ENCODE measurements at places on chromosomes 3 and 15.

DNA sequence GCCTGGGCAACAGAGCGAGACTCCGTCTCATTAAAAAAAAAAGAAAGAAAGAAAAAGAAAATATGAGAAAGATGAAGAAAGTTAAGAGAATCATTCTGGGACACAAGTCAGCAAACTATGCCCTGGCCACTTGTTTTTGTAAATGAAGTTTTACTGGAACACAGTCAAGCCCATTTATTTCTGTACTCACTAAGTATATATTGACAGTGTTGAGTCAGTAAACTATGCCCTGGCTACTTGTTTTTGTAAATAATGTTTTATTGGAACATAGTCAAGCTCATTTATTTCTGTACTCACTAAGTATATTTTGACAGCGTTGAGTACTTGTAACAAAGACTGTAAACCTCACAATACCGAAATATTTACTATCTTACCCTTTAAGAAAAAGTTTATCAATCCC, 42.2 kb upstream of the SIN3A start:
- no peak for DNase-seq

- DNase-seq = no peak
These were observed 59.6 kb downstream of the COL6A6 start for GRCh38 chr3:130576375-130577266.

DNA sequence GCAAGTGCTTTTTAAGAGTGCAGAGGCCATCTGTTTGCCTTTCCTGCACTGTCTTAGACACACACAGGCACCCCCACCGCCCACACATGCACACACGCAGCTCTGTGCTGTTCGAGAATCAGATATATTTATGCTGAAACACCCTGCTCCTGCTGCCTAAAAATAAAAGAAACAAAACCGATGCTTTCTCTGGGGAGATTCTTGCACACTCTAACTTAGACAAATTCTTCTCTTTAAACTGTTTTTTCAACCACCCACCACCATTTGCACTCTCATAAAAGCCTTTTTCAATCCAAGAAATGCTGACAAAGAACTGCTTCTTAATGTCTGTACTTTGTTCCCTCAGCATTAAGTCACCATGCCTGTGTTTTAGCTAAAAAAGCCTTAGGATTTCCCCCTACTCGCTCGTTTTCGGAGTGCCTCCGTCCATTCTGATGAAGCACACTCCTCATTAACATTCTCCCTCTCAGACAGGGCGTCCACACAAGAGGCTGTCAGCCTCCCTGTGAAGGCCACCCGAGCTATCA, 26.2 kb downstream of the SLC12A8 start:
- DNase-seq = no peak

- no peak for DNase-seq
These were observed 30.9 kb upstream of the CLK3 start for GRCh38 chr15:74584779-74585178.

- DNase-seq = no peak
These were observed 48.1 kb downstream of the CFAP20DC start for GRCh38 chr3:59001675-59002074.

DNA sequence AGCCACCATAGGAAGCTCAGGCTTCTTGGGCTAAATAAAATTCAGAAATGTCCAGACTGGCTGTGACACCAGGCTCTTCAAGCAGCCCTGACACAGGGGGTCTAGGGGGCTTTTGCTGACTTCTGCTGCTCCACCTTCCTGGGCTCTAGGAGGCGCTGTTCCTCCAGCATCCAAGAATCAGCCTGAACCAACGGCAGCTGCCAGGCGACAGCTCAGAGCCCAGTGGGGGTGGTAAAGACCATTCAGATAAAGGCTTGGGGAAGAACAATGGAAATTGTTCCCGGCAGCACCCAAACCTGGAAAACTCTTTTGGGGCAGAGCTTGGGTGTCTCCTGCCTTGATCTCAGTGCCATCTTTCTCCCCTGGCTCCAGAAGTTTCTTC, 21.6 kb upstream of the PSTPIP1 start:
- no peak for DNase-seq

DNA sequence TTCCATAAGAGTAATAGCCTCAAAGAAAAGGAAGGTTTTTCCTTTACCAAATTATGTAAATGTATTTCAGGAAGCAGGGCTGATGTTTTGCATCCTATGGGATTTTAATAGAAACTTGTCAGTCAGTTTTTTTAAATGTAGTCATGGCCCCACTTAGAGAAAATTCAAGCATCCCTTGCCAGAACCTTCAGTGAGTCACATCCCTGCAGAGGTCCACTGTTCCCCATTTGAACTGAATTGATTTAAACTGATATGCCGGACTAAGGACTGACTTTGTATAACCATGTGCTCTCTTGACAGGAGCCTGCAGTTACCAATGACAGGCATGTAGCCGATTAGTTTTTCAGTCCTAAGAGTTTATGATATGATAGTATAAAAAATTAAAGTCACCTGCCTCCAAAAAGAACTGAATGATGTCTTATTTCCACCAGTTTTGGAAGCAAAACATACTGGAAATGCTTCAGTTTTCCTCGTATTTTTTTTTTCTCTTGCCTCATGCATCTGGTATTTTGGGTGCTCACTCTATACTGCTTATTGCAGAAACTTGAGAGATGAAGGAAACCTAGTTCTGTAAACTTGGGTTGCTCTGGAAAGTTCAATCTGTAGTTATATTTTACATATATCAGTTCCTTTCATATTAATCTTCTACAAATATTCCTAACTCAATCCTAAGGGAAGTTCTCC, 30.7 kb downstream of the LRTM1 start:
- DNase-seq = no peak

GRCh38 chr3:156676768-156677479, 2.5 kb downstream of the TIPARP start:
- no peak for DNase-seq

- no peak for DNase-seq
These were observed 18.7 kb downstream of the MGLL start for GRCh38 chr3:127803619-127804018.

DNA sequence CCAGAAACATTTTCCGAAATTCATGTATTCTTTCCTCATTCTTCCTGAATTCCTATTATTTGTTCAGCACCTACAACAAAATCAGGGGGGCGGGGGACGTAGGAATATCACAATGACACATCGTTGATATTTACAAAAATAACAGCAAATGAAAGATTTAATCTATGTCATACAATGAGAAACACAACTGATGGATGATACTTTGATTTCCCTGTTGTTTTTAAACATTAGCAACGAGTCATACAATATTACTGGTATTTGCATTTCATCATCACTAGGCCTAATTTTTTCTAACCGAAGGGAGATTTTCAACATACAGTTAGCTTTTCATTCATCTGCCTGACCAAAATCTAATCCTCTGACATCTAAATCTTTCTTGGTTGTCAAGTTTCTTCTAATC, 45.3 kb upstream of the INO80 start:
- DNase-seq = no peak

DNA sequence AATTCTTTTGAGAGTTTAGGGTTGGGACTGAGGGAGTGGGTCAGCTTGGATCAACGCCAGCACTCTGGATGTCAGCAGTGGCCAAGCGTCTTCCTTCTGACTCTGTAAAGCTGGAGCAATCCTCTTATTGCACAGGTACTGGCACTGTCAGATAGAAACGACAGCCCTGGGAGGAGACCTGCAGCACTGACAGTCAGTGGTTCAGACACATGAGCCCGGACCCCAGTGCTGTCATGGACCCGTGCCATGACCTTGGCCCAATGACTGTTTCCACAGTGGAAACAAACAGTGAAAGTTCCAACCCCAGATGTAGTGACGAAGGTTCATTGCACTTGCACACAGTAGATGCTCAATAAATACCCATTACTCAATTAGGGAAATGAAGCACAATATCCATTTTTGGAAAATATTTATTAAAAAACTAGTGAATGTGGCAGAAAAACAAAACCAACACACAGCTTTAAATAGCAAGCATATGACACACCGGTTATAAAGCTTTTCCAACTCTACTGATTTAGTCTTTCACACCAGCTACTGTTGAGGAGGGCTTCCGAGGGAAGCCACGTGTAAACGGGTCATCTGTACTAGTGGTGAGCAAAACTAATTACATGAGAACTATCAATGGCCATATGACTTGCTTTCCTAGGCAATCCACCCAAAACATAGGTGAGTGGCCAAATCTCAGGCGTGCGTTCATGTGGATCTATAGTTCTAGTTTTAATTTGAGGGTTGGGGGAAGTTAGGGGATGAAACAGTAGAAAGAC, 22.1 kb downstream of the SIAH2 start:
- DNase-seq = no peak

DNA sequence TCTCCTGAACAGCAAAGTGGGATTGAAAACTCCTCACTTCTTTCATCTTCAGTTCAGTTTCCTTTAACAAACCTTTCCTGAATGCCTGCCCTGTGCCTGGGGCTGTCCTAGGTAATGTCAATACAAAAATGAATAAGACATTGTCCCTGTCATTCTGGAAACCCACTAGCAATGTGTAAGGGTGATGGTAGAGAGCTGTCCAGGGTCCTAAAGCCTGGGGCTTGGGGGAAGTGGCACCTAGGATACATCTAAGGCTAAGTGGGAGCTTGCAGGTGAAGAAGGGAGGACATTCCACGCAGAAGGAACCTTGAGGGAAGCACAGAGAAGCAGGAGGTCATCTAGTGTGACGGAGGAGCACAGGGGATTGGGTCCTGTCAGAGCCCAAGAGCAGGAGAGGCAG, 212.7 kb upstream of the PPP2R3A start:
- DNase-seq = no peak

- no peak for DNase-seq
These were observed 50.4 kb downstream of the ADAM10 start for GRCh38 chr15:58698887-58699641.

DNA sequence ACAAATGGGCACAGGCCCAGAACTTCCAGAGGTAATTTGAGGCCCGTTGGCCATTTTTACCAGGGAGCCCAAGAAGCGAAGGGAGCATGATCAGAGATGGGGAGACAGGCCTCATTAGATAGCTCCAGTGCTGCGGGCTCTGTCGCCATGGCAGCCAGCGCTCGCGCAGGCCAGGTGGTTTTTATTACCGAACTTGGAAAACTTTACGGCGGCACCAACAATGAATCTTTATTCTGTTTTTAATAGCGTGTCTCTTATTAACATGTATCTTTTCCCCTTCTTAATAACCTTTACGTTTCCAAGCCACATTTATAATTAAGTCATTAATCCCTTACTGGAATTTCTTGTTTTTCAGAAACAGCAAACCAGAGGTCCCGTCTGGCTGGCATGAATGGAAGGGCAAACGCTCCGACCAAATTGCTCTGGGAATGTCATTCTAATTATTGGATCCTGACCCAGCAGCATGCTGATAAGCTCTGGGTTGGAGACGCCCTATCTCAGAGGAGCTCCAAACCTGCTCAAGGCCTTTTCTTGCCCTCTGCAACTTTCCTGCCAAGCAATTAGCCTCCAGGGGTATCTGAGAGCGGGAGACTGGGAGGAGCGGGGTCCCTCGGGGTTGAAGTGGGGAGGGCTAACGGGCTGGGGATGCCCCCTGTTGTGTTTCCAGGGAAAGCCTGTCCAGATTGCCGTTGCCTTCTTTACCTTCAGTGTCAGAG, 256.4 kb downstream of the TLE3 start:
- DNase-seq = no peak

- no peak for DNase-seq
These were observed 71.2 kb upstream of the SNRK start for GRCh38 chr3:43215138-43215537.

Measured in DMS153 (cell line).